Activated T-cell treated with anti-CD3 and anti-CD28 coated beads, Interleukin-2, amount 50 U/mL, for 24 hours (primary cell): ENCODE measurements at places on chromosomes 3 and 15.

GRCh38 chr3:27533718-27534573 lies 49.8 kb upstream of the SLC4A7 start:
- peak; percentile 38 for DNase-seq

DNA sequence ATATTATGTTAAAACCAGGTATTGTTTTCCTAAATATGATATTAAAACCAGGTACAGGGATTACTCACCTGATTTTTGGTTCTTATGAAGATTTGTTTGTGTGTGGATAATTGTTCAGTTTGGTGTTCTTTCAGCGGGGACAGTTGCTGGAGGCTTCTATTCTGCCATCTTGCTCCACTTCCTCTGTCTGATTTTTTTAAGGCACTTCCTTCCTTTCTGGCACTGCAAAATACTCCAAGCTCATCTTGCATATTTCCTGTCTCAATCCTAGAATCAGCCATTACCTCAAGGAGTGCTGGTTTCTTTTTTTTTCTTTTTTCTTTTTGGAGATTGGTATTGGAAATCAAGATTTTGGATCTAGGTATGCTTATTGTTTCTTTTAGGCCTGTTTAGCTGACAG lies 229.9 kb downstream of the SV2B start:
- DNase-seq, result no peak

GRCh38 chr3:161369531-161369930 lies 1.8 kb downstream of the SPTSSB start:
- no peak for DNase-seq

GRCh38 chr3:177852001-177852807 lies 654.9 kb upstream of the TBL1XR1 start:
- no peak for DNase-seq

GRCh38 chr3:71753701-71754609 lies at the start of gene GPR27:
Gene GPR27 (plus strand): TSS chr3:71753855. CDS start chr3:71754050, 195 bp downstream.
- DNase-seq, result peak; percentile 68

DNA sequence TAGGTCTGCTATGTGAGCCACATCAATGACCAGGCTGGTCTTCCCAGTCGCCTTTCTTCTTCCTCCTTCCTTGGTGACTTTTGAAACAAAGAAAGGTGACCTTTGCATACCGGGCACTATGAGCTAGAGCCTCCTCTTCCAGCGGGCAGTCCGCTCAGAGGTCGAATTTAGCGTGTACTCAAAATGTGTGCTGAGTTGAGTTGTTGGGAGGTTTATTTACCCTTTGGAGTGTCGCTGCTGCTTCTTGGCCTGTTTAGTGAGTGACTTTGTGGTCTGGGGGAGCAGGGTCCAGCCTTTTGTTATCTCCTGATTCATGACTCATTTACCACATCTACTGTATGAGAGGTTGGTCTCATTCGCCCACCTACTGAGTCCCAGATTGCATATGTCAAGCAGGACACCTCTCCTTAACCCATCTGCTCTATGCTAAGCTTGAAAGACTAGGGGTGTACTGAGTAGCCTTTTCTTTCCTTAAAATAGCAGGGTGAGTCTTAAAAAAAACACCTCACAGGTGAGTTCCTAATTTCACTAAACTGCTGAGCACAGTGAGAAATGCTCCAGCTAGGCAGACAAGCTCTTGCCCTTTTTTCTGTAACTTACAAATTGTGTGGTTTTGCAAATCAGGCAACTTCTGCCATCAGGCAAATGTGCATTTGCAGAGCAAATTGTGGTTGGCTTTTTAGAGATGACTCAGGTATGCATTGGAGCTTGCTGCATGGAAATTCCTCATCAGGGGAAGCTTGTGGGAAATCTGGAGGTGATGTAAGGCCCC lies 3.2 kb upstream of the SIAH2 start:
- DNase-seq, result no peak

GRCh38 chr3:132342183-132342582 lies 25.0 kb downstream of the ACP3 start:
- no peak for DNase-seq

DNA sequence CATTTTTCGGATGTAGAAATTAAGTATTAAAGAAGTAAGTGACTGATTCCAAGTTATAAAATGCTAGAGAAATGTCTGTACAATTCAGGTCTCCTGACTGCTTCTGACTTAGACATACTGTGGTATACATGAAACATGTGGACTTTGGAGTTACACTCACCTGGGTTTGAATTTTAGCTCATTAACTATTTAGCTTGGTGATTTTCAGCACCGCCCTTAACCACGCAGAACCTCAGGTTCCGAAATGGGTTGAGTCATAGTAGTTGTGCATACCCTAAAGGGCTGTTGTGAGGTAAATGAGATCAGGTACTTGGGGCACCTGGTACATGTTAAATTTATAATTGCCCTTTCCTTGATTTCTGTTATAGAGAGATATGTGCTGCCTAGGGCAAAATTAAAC lies 32.9 kb upstream of the UTS2B start:
- DNase-seq, result no peak

GRCh38 chr15:42102646-42103235 lies 8.4 kb upstream of the PLA2G4D start:
- DNase-seq, result no peak

DNA sequence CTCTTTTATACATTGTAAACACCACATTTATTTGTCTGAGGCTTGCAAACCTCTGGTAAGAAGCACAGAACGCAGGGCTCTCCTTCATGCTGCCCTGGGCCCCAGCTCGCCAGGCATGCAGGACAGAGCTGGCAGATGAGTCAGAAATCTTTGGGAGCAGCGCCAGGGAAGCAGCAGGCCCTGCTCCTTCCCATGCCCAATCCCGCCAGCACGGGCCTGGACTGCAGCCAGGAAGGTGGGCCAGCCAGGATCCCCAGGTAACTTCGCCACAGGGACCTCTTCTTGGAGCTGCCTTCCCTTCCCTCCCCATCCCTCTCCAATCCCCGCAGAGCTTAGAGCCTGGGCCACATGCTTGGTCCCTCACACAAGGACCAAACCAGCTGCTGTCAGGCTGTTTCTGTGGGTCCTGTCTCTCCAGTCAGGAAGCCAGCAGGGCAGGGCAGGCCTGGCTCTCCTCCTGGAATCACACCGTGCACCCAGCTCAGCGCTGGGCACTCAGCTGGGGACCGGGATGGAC lies 8.8 kb downstream of the STOML1 start:
- no peak for DNase-seq

GRCh38 chr3:193772422-193772763 lies 179.4 kb downstream of the OPA1 start:
- no peak for DNase-seq

GRCh38 chr15:95168951-95169431 lies 937.6 kb downstream of the MCTP2 start:
- no peak for DNase-seq

- DNase-seq, result no peak
Observed at GRCh38 chr3:157529751-157530150, 26.5 kb upstream of the VEPH1 start.

GRCh38 chr15:22856659-22857058 lies 18.2 kb downstream of the NIPA2 start:
- no peak for DNase-seq

GRCh38 chr3:25568525-25569078 lies 96.1 kb downstream of the TOP2B start:
- DNase-seq, result no peak
